ENCODE measurements at places on chromosomes 1 and 21.
A peak's percentile ranks its signal among the peaks of the same experiment; 100 is the strongest.

GRCh38 chr1:63423649-63424048, 56.2 kb downstream of the ALG6 start:
- no peak for DNase-seq

DNA sequence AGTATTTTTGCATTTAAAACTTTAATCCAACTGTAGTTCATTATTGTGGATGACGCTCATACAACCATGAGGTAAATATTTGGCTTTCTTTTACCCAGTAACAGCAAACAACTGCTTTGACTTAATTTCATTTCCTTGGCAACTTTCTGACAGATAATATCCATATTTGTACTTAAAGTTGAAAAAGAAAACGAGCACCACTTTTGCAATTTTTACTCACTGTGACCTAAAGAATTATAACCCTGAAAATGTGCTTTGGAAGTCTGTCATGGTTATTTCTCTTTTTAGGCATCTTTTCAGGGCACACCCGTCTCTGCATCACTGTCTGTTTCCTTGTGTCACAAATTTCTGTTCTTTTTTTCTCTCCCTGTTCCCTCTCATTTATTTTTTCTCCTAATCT, 918 bp upstream of the CD2 start:
- DNase-seq, result no peak

DNA sequence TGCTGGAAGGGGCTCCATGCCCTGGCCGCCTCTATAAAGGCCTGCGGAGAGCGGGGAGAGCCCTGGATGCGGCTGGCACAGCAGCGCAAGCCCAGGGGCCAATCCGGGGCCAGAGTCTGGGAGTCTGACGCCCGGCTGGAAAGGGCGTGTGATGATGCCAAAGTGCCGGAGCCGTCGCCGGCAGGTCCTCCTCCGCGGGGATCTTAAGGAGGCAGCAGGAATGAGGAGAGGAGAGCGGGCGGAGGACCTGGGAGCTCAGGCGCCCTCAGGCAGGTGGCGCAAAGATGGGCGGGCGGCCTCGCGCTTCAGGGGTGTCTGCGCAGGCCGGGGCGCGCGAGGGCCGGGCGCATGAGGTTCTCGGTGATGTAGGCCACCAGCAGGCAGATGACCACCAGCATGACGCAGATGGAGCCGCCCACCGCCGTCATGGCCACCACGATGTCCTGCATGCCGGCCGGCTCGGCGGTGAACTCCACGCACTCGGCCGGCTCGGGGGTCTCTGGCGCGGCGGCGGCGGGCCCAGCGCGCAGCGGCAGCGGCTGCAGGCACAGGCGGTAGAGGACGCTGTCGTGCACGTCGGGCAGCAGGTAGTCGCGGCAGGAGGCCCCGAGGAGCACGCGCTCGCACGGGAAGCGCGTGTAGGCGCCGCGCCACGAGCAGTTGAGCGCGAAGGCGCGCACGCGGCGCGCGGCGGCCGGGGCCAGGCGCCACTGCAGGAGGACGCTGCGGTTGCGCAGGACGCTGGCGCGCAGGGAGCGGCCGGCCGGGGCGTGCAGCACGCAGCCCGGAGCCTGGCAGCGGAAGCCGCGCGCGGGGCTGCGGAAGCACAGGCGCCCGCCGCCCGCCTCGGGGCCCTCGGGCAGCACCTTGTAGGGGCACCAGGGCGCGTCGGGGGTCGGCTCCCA, 653 bp downstream of the FNDC10 start:
- peak; percentile 55 for DNase-seq

- DNase-seq, result no peak
Measured at GRCh38 chr1:235093013-235093695, 35.5 kb downstream of the TOMM20 start.

- DNase-seq, result peak; percentile 87
Measured at GRCh38 chr1:31955917-31956736, 18.0 kb upstream of the PTP4A2 start.

GRCh38 chr1:43836267-43836951, 97.2 kb upstream of the ARTN start:
- DNase-seq, result peak; percentile 33

- no peak for DNase-seq
Measured at GRCh38 chr21:43925096-43925481, 60.1 kb downstream of the AGPAT3 start.

DNA sequence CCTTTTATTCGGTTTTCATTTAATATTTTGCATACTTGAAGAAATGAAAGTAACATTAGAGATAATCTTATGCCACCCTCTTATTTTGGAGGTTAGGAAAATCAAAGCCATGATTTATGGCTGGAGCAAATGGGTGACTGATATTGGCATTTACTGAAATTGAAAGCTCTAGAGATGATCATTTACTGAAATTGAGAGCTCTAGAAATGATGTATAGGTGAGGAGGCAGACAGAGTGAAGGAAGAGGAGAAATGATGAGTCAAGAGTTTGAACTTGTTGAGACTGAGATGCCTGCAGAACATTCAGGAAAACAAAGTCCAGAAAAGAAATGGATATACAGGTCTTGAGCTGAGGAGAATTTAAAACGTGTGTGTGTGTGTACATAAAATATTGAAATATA, 217.6 kb downstream of the LTN1 start:
- DNase-seq, result no peak

DNA sequence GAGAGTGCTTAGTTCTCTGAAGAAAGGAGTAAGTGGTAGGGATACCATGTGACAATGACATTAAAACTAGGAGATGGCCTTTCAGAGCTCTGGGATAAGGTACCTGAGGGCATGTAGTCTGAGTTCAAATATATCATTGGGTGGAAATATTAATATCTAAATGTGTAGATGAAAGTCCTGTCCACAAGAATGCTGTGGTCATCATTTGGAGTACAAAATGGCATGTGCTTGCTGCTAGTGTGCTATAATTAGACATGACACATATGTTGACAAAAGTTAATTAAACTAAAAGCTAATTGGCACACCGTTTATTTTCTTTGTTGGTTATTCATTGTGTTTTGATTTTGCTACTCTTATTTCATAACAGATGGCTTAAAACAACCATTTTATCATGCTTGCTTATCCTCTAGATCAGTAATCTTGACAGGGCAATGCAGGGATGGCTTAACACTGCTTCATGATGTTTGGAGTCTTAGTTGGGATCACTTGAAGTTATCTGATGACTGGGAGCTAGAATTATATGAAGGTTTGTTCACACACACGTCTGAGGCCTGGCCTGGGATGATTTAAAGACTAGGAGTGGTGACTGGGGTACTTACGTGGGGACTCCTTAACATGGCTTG, 31.0 kb downstream of the CC2D1B start:
- DNase-seq, result no peak

- peak; percentile 45 for DNase-seq
Measured at GRCh38 chr1:2174348-2175054, 20.1 kb downstream of the FAAP20 start.

- DNase-seq, result no peak
Measured at GRCh38 chr21:41678924-41679318, 87.9 kb downstream of the RIPK4 start.

DNA sequence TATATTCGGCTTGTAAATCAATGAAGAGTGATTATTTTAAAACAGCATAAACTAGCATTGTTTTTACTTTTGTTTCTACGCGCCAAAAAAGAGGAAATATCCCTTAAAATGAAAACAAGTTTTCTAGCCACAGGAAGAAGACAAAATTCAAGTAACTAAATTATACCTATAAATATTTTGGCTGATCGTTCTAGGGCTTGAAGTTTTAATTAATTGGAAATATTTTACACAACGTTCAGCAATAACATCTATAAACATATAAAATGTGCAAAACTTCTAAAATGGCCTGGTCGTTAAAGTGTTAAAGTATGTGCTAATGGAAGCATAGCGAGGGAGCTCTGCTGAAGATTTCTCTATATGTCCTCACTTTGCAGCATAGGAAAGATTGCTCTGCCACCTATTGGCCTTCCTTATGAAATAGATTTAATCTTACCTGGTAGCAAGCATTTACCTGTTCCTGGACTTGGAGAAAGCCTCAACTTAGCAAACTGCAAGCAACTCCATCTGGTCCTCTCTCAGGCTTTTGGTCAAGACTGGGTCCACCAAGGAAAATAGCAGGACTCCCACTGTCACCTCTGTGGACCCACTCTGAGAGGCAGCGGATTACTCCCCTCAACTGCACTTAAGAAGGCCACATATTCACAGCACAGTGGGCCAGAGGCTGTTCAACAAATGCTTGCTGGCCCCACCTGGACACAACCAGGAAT, 351.3 kb upstream of the RUNX1 start:
- DNase-seq, result peak; percentile 27

- DNase-seq, result no peak
Measured at GRCh38 chr1:228472655-228473054, 14.5 kb upstream of the RNF187 start.

GRCh38 chr1:218459878-218460711, 115.0 kb downstream of the TGFB2 start:
- no peak for DNase-seq

- no peak for DNase-seq
Measured at GRCh38 chr1:168224991-168225390, 813 bp upstream of the SFT2D2 start.

DNA sequence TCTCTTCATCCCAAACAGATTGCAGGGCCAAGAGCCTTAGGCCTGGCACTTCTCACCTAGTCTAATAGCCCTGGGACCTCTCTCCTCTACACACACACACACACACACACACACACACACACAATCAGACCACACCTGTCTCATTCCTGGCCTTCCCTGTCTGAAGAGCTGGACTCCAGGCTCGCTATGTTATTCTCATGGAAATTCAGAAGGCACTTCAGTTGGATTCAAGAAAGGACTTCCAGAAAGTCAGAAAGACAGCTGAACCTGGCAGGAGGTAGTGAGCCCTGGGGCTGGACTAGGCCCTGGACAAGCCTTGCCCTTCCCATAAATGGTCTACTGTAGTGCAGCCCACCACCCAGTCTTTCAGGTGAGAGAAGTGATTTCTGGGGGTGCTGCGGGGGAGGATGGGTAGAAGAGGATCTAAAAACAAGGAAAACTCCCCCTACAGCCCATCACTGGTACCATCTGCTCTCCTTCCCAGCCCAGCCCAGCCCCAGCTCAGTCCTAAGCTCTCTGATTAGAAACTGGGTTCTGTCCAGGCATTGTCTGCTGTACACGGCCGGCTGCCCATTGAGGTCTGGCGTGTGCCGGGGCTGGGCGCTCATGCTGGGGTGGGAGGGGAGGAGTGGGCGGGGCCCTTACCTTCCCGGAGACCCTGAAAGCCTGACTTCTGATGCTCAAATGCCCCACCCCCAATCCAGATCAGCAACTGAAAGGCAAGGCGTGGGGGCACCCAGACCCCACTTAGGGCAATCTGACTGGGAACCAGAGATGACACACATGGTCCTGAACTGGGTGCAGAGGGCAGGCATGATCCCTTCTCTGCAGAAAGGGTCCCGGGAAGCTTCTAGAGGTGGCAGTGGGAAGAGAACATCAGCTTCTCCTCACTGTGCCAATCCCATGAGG, 2.5 kb downstream of the KIF21B start:
- DNase-seq, result peak; percentile 64

DNA sequence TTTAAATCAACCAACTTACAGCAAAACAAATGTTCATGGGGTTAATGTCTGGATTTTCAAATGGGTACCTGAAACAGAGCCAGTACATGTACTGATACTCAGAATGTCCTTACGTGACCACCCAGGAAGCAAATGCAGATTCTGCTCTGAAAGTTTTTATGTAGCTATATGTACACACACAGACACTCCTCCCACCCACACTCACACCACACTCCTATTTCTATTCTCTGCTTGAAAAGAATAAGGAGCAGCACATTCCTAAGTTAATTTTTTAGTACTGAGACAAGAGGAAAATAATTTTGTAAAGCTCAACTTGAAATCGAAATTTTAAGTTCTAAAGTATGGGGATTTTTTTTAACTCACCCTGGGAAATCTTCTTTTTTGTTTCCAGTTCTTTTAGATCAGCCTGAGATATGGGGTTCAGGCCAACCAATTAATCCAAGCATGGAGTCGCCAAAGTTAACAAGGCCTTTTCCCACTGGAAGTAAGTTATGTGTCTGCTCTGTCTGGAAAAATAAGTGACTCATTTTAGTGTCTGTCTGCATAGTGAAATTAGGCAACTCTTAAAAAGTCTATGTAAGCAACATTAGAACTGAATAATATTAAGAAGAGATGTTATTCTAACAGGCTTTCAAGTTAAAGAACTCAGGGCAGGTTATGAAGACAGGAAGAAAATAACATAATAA, 75.5 kb upstream of the DYNLT5 start:
- DNase-seq, result no peak

GRCh38 chr1:84759756-84760155, 69.5 kb upstream of the SSX2IP start:
- no peak for DNase-seq

DNA sequence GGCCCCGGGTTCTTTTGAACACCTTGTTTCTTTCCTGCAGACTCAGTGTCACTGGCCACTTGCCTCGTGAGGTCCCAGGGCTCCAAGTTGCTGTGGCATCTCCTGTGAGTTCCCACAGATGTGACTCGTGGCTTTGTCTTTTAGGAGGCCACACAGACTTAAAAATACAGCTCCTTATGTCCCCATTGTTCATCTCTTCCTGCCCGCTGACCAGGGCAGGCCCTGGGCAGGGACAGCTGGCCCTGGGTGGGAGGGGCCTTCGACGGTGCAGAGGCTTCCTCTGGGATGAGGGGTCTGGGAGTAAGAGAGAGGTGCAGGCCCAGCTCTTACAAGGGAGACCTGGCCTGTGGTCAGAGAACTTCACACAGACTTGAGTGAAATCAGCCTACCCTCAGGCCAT, 15.6 kb downstream of the LDLRAP1 start:
- no peak for DNase-seq

DNA sequence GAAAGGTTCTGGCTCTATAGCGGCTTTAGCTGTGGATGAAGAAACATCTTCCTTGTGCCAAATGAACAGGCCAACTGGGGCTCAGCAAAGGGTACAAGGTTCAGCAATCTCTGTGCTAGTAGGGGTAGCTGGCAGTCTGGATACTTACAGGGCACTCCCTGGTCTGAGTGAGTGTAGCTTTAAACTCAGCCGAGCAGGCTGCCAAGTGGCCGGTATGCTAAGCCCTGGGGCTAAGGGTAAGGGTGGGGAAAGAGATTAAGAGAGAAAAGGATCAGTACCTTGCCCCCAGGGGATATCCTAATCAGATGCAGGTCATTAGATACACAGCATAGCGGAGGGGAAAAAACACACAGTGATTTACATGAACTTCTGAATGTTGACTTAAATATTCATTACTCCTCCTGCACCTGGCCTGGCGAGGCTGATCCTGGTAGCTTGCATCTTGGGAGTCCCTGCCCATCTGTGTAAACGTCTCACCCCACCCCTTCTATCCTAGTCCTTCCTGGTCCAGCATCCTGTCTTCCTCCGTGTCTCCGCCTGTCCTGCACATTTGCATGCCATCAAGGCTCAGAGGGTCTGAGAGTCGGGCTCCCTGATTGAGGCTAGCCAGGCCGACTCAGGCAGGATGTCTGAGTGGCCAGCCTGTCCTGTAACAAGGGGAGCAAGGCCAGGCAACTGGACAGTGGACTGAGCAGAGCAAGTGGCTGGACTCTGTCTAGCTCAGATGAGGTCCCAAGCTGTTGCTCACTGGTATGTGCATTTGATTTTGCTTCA, 39.5 kb upstream of the CNTN2 start:
- DNase-seq, result no peak

- DNase-seq, result no peak
Measured at GRCh38 chr21:31279986-31280385, 64.1 kb downstream of the TIAM1 start.
